Activated gamma-delta T cell treated with Interleukin-2 at 50 U/mL for 16 hours (primary cell): ENCODE measurements at places on chromosomes 2 and 18.

- no peak for DNase-seq
Measured at GRCh38 chr18:30957066-30957465, 85.5 kb downstream of the DSC3 start.

GRCh38 chr2:88489181-88489580 lies 36.7 kb upstream of the FOXI3 start:
- no peak for DNase-seq

DNA sequence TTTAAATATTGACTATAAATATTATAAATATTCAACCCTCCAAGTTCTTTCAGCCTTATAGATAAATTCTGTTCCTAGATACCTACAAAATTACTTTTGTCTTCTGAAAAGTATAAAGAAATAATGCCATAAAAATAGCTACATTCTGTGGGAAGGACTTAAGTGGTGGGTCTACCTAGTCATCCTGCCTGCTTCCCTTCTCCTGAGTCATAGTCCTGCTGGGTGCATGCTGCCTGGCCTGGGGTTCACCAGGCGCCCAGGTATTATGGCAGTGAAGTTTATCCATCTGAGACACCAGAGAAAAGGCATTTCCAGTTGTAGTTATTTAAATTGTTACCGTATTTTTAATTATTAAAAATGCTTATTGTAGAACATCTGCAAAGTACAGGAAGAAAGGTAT lies 167.5 kb downstream of the SLC39A10 start:
- no peak for DNase-seq

DNA sequence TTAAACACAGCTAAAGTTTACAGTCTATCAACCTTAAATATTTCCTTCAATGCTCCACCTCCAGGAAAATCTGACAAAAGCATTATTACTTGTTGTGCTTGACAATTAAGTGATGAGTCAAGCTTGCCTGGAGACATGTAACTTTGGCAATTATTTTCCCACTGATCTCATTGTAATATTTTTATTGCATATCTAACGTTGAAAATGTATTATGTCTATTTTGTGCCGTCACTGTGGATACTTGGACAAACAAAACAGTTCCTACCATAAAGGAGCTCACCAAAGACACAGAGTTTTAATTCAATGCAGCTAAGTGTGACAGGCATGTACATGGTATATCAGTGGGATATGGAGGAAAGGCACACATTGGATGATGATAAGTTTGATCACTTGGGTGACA lies 24.7 kb downstream of the RNF103 start:
- no peak for DNase-seq
